ENCODE measurements at places on chromosomes 1 and 21.

- H3K27ac ChIP-seq = peak overlapping the region; percentile 84
- H3K4me3 ChIP-seq = peak overlapping the region; percentile 54
- peaks cover 16% of the 10 kb centered on the region for H3K27me3 ChIP-seq
- H3K36me3 ChIP-seq = no peaks in the 10 kb centered on the region
- peaks cover 12% of the 10 kb centered on the region for H3K4me1 ChIP-seq
Measured at GRCh38 chr1:86155807-86156565, 586 bp downstream of the COL24A1 start.

DNA sequence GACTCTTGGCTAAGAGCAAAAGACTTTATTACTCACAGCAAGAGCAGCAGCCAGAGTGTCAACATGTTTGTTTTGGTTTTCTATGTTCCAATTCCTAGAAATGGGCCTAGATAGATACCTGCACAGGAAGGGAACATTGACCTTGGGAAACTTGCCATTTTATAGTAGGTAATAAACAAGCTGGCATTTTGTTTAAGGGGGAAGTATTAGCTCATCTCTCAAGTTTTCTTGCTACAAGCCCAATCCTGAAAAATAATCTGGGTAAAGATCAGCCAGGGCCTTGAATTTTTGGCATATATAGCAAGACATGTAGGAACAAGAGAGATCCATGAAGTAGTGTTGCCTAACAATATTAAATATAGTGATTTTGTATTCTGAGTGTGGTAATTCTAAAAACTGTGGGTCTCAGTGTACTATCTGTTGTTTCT is 51.4 kb upstream of the RGL1 start:
- no peaks in the 10 kb centered on the region for H3K4me1 ChIP-seq
- no peaks in the 10 kb centered on the region for H3K27me3 ChIP-seq
- ATAC-seq = peak; percentile 57
- no peak overlapping the region for H3K4me3 ChIP-seq
- H3K36me3 ChIP-seq = no peaks in the 10 kb centered on the region

DNA sequence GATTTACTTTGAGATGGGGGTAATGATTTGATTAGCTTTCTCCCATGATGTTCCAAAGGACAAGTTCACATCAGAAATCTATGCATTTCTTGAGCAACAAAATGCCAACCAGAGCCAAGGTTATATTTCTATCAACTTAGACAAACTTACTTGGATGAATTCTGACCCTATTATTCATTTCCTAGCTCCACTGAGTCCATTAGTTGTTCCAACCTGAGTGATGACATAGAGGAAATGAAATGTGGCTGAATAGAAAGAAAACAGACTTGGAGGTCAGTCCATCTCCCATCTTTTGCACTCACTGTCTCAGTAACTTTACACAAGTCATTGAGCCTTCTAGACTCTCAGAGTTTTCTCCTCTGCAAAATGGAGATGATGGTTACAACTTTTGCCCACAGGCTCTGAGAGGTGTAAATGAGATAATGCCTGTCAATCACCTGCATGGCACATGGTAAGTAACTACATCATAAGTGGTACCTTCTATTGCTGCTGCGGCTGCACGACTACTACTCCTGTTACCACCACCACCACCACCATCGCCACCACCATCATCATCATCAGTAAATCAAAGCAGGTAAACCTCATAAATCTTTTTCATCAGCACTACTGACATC is 98.2 kb downstream of the PTPN14 start:
- H3K36me3 ChIP-seq = peaks cover 10% of the 10 kb centered on the region
- no peak overlapping the region for H3K4me3 ChIP-seq
- peaks cover 35% of the 10 kb centered on the region for H3K4me1 ChIP-seq
- H3K27me3 ChIP-seq = no peaks in the 10 kb centered on the region

- no peaks in the 10 kb centered on the region for H3K36me3 ChIP-seq
- ATAC-seq = no peak
- no peak overlapping the region for H3K27ac ChIP-seq
- H3K27me3 ChIP-seq = no peaks in the 10 kb centered on the region
- H3K4me3 ChIP-seq = no peak overlapping the region
Measured at GRCh38 chr1:117565745-117566455, 39.9 kb upstream of the TENT5C start.

DNA sequence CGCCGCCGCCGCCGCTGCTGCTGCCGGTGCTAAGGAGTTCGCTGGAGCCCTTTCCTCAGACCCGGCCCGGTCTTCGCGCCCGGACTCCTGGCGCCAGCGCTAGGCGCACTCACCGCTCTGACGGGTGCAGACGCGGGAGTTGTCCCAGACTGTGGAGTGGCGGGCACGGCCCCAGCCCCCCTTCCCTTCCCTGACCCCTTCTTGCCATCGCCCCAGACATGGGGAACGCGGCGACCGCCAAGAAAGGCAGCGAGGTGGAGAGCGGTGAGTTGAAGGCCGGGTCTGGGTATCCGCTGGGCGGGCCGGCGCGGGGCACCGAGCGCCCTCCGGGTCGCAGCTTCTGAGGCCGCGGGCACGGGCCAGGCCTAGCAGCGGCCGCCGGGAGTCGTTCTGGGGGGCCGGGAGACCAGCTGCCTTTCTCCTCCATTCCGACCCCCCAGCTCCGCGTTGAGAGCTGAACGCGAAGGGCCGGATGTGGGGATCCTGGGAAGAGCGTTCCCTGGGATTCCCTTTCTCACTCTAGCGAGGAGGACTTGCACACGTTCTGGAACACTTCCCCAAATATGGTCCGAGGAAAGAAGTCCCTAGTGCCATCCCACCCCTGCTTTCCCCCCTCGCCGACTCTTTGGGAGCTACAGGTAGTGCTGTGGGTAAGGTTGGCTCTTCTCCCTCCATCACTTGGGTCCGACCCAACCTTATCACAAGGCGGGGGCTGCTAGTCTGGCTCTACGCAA is 65.8 kb upstream of the PRKACB start:
- peaks cover 3% of the 10 kb centered on the region for H3K4me1 ChIP-seq
- H3K27me3 ChIP-seq = no peaks in the 10 kb centered on the region
- peak overlapping the region; percentile 93 for H3K27ac ChIP-seq
- no peaks in the 10 kb centered on the region for H3K36me3 ChIP-seq
- H3K4me3 ChIP-seq = peak overlapping the region; percentile 77

GRCh38 chr1:167881069-167881468 is 32.9 kb downstream of the ADCY10 start:
- H3K4me3 ChIP-seq = no peak overlapping the region
- no peak for ATAC-seq
- no peaks in the 10 kb centered on the region for H3K27me3 ChIP-seq
- H3K27ac ChIP-seq = no peak overlapping the region
- H3K4me1 ChIP-seq = no peaks in the 10 kb centered on the region
- H3K36me3 ChIP-seq = no peaks in the 10 kb centered on the region

DNA sequence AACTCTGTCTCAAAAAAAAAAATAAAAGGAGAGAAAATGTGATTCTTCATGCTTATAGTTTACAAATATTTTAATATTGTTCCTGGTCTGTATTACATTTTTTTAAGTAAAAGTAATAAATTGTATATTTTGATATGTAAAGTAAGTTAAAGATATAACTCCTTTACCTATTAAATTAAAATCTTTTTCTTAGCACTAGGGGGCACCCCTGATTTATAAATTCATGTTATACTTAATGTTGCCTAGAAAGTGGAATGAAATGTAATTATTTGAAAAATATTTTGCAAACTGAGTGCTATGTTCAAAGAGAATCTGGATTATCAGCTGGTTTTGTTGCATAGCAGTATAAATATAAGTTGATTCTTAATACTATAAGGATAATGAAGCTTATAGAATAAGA is 49.2 kb downstream of the RALGPS2 start:
- no peak overlapping the region for H3K4me3 ChIP-seq
- ATAC-seq = no peak
- no peak overlapping the region for H3K27ac ChIP-seq
- no peaks in the 10 kb centered on the region for H3K36me3 ChIP-seq
- H3K27me3 ChIP-seq = no peaks in the 10 kb centered on the region
- no peaks in the 10 kb centered on the region for H3K4me1 ChIP-seq

GRCh38 chr1:52364235-52364839 is 1.7 kb downstream of the CC2D1B start:
- no peak for ATAC-seq
- peak overlapping the region; percentile 96 for H3K27ac ChIP-seq
- H3K36me3 ChIP-seq = peaks cover 50% of the 10 kb centered on the region
- H3K4me3 ChIP-seq = no peak overlapping the region
- no peaks in the 10 kb centered on the region for H3K27me3 ChIP-seq
- no peaks in the 10 kb centered on the region for H3K4me1 ChIP-seq

DNA sequence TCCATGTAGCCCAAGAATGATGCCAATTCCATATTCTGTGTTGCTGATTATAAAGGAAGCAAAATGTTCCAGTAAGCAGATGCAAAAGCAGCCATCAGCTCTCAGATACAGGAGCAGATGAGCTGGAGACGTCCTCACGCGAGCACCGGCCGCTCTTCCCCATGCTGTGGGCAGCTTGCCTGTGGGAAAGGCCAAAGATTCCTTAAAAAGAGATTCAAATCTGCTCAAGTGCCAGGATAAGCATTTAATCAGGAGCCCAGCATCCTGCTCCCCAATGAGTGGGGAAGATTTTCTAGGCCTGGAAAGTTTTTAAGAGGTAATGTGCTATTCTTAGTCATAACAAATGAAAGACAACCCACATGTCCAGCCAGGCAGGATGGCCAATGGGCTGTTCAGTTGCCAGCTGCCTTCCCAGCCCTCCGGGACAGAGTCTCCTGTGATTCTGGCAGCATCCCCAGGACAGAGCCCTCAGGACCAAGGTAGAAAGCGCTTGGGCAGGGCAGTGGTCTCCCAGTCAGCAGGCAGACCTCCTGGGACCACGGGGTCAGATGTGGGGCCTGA is 108.2 kb upstream of the TMPRSS2 start:
- H3K27me3 ChIP-seq = peaks cover under 1% of the 10 kb centered on the region
- ATAC-seq = no peak
- H3K27ac ChIP-seq = peak overlapping the region; percentile 81
- no peaks in the 10 kb centered on the region for H3K36me3 ChIP-seq
- no peak overlapping the region for H3K4me3 ChIP-seq

- peaks cover 89% of the 10 kb centered on the region for H3K4me1 ChIP-seq
- no peaks in the 10 kb centered on the region for H3K27me3 ChIP-seq
- H3K4me3 ChIP-seq = no peak overlapping the region
- no peak overlapping the region for H3K27ac ChIP-seq
Measured at GRCh38 chr1:29171521-29171920, 10.2 kb downstream of the SRSF4 start.

GRCh38 chr1:200970771-200971427 is 52.6 kb downstream of the KIF21B start:
- H3K36me3 ChIP-seq = peaks cover 10% of the 10 kb centered on the region
- no peaks in the 10 kb centered on the region for H3K27me3 ChIP-seq
- H3K4me1 ChIP-seq = peaks cover 3% of the 10 kb centered on the region
- ATAC-seq = no peak
- H3K27ac ChIP-seq = no peak overlapping the region
- no peak overlapping the region for H3K4me3 ChIP-seq

DNA sequence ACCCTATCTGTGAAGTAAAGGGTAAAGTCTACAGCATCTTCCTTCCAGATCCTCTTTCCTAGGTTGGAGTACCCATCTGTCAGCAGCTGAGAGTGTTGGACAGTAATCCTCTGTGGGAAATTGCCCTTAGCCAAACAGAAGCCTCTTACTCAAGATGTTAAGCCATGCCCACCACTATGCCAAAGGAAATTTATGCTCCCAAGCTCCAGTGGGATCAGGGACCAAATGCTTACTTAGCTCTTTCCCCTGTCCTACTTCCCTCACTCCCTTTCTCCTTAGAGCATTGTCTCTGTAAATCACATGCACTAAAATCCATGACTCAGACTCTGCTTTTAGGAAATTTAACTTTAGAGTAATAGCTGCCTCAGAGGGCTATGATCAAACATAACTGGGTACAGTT is 254.0 kb downstream of the BRINP2 start:
- ATAC-seq = no peak
- H3K4me1 ChIP-seq = no peaks in the 10 kb centered on the region
- no peak overlapping the region for H3K4me3 ChIP-seq
- H3K27me3 ChIP-seq = no peaks in the 10 kb centered on the region

DNA sequence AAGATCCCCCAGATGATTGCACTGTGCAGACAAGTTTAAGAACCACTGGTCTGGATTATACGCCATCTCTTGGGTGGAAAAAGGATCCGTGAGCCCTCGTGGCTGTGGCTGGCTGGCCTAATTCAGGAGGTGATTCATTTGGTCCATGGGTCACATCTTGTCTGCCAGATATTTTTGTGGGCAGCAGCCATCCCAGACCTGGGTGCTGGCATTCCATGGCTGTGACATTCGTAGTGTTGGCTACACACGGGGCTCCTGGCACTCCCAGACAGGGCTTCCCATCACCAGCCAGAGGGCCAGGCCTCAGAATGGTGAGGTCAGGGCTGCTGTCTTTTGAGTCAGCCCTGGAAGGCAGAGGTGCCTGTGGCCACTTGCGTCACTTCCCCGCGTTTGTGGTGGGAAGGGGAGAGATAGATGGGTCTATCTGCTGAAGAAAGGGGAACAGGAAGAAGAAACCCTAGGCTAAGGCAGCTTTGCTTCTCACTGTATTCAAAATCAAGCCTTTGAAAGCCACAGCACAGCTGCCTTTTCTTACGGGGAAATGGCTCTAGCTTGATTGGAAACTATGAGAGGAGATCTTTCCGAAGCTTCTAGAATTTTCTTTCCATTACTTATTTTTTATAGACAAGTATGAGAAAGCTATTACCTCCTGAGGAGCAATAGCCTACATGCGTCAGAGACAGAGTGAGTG is 32.4 kb downstream of the EIF2D start:
- H3K4me3 ChIP-seq = no peak overlapping the region
- no peak overlapping the region for H3K27ac ChIP-seq
- no peaks in the 10 kb centered on the region for H3K4me1 ChIP-seq
- peak; percentile 51 for ATAC-seq

DNA sequence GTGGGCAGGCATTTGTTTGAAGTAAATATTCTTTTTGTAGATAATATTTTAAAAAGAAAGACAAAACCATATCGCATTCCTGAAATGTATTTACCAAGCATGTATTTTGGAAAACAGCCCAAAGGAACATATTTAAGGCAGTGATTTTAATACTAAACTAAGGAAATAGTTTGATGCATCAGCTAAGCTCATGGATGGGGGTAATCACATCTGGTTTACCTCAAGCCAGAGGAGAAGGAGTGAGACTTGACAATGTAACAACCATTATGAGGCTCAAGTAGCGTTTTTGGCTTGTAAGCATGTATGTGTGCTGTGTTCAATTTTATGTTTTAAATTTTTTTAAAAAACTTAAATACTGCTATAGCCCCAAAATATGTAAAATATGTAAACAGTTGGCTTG is 390.5 kb downstream of the DISC1 start:
- H3K27ac ChIP-seq = no peak overlapping the region
- ATAC-seq = no peak
- H3K27me3 ChIP-seq = no peaks in the 10 kb centered on the region
- no peak overlapping the region for H3K4me3 ChIP-seq
- H3K36me3 ChIP-seq = no peaks in the 10 kb centered on the region

DNA sequence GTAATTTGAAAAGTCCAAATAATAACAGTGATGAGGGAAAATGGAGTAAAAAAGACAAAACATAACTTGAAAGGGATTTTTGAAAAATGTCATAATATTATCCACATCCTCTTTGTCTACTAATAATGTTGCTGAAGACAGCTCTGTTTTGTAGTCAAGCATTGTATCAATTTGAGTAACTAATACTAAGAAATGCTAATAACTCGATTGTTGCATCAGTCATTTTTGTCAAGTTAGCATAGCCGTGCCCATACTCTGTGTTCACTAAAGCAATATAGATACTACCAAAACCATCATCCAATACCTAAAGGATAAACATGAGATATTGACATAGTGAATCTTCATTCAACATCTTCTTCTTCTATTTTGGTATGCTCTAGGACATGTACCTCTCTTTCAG is 17.3 kb downstream of the PDC start:
- no peak overlapping the region for H3K4me3 ChIP-seq
- H3K36me3 ChIP-seq = no peaks in the 10 kb centered on the region
- no peak for ATAC-seq
- H3K4me1 ChIP-seq = no peaks in the 10 kb centered on the region
- H3K27ac ChIP-seq = no peak overlapping the region

- H3K27ac ChIP-seq = no peak overlapping the region
- no peak overlapping the region for H3K4me3 ChIP-seq
- H3K36me3 ChIP-seq = no peaks in the 10 kb centered on the region
- no peak for ATAC-seq
- H3K4me1 ChIP-seq = peaks cover 22% of the 10 kb centered on the region
Measured at GRCh38 chr1:172887162-172887561, 163.6 kb downstream of the TNFSF18 start.

All from gastroesophageal sphincter (tissue), 4 donors.